Natural killer cell treated with Interleukin-12 subunit alpha and Interleukin-12 subunit beta and Interleukin-15 and Interleukin-18, amount 100 ng/mL, for 72 hours (primary cell): ENCODE measurements at places on chromosomes 7 and 10. TPM values are rescaled to one million over a fixed set of nuclear protein-coding genes. Genes with fewer than 3 reads are reported as not detected.
A peak's percentile ranks its signal among the peaks of the same experiment; 100 is the strongest.

DNA sequence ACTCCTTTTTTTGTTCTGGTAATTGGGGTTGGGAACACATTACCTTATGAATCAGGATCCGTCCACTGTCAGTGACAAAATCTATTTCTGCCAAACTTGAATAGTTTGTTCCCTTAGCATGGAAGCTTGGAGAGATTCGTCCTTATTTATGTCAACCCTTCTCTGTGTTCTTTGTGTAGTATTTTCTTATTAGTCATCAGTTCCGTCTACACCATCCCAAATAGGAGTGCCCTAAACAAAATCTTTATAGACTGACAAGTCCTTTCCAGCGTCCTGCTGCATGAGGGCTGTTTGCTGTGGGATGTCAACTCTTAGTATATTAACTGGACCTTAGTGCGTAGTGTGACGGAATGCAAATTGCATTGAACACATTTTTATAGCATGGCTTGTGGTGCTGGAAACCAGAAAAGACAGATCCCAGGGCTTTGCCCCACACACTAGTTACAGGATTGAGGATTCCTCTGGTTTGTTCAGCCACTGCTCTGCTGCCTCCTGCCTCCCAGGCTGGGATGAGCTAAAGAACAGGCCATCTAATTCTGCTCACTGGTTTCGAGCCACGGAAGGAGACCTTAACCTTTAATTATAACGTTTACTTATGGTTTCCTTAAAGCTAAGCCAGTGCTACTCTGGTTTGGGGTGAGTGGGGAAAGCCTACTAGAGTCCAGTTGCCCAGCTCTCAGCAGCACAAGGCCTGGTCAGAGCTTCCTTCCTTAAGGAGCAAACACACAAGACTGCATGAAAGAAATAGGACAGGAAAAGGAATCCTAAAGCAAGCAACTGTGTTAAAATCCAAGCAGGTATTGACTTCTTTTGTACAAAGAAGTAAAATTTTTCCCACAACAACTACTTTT is 194.4 kb downstream of the CCSER2 start:
- DNase-seq, result no peak

GRCh38 chr7:74033372-74034311 is 5.7 kb downstream of the ELN start:
- DNase-seq, result no peak

Gene TRIM73
- total RNA-seq, result 2.1 TPM

GRCh38 chr10:72252972-72253371 is 20.8 kb upstream of the DDIT4 start:
- DNase-seq, result peak; percentile 12

DNA sequence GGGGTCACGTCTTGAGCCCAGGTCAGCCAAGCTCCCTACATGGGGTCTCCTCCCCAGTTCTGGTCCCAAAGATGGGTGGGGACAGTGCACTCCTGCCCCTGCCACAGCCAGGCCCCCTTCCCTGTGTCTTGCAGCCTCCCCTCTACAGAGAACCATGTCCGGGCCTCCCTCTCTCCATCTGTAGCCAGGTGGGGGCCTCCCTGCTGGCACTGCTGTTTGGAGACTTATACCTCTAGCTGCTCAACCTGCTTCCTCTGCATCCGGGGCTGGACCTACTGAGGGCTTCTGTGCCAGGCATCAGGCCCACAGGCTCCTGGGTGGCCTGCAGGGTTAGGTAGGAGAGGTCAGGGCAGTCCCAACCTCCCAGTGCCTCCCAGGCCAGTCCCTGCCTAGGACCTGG is 7.9 kb downstream of the SH2B2 start:
- DNase-seq, result no peak

- DNase-seq, result no peak
Measured at GRCh38 chr7:123562121-123562520, 4.5 kb upstream of the NDUFA5 start.

- DNase-seq, result peak; percentile 74
Measured at GRCh38 chr10:102231357-102232318, 5.5 kb downstream of the ELOVL3 start.

- no peak for DNase-seq
Measured at GRCh38 chr10:10394933-10395658, 622.6 kb upstream of the CELF2 start.

DNA sequence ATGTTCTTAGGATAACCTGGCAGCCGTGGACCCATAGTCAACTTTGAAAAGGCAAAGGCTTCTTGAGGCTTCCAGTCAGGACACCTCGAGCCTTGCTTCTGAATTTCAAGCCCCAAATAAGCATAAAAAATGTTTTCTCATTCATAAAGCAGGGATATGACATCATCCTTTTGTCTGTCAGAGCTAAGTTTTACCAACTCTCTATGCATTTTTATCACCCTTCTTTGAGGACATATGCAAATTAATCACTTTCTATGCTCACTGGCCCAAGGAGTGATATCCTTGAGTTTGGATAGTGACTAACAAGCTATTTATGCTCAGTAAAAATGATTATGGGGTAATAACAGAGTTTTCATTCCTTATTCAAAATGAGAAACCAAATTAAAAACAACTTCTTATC is 159.4 kb downstream of the ANLN start:
- DNase-seq, result no peak

Gene TACC2
- total RNA-seq, result not detected

- no peak for DNase-seq
Measured at GRCh38 chr7:97801108-97801507, 69.2 kb downstream of the TAC1 start.

DNA sequence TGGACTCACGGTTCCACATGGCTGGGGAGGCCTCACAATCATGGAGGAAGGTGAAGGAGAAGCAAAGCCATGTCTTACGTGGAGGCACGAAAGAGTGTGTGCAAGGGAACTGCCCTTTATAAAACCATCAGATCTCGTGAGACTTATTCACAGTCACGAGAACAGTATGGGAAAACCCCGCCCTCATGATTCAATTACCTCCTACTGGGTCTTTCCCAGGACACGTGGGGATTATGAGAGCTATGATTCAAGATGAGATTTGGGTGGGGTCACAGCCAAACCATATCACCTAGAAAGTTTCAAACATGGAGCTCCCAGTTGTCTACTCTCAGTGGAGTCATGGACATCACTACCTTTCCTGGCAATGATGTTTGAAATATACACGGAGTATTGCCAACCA is 49.6 kb downstream of the CYCS start:
- DNase-seq, result no peak

DNA sequence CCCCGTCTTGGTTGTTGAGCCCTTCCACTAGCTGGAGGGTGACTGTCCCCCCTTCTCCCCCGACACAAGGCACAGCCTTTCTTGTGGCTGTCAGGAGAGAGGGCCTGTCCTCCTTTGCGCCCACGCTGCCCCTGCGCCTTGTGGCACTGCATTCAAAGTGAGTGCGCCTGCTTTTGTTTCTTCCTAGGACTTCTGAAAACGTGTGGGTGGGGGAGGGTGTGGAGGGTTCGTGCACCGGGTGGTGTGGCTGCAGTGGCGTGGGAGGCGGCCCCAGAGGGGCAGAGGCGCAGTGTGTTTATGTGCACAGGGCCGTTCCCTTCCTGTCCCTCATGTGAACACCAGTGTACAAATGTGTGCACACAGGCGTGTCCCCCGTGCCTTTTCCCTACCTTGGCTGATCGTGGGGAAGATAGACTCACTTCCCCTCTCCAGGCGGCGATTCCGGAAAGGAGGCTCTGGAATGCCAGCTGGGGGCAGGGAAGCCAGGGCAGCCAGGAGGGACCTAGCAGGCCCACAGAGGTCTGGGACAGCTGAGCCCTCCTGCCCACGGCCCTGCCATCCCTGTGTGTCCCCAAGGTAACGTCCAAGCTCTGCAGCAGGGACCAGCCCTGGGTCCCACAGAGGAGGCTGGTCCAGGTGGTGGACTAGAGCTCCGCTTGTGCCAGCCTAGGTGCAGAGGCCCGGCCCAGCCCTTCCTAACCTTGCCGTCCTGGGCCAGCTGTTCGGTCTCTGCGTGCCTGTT is 88.8 kb downstream of the LHPP start:
- DNase-seq, result no peak

DNA sequence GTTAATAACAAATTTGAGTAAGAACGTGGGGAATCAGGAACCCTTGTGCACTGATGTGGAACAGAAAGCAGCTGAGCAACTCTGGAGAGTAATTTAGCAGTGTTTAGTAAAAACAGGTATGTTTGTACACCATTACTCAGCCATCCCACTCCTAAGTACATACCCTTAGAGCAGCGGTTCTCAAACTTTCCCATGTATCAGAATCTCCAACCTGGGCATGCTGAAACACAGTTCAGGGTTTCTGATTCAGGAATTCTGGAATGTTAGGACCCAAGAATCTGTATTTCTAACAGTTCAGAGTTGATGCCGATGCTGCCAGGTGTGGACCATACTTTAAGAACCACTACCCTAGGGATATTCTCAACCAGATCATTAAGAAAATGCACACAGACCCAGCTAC is 5.1 kb downstream of the SGMS1 start:
- DNase-seq, result no peak

DNA sequence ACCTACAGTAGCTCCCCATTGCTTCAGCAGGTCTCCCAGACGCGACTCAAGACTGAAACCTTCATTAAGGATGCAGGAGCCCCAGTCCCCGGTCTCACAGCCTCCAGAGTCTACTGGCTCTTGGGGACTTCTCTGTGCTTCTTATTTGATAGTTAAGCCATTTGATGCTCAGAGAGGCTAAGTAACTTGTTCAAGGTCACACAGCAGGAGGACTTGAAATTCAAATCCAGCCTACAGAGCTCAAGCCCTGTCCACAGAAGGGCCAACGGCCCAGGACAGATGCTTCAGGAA is 21.2 kb upstream of the ZMIZ1 start:
- no peak for DNase-seq

Gene UTF1
- total RNA-seq, result not detected

DNA sequence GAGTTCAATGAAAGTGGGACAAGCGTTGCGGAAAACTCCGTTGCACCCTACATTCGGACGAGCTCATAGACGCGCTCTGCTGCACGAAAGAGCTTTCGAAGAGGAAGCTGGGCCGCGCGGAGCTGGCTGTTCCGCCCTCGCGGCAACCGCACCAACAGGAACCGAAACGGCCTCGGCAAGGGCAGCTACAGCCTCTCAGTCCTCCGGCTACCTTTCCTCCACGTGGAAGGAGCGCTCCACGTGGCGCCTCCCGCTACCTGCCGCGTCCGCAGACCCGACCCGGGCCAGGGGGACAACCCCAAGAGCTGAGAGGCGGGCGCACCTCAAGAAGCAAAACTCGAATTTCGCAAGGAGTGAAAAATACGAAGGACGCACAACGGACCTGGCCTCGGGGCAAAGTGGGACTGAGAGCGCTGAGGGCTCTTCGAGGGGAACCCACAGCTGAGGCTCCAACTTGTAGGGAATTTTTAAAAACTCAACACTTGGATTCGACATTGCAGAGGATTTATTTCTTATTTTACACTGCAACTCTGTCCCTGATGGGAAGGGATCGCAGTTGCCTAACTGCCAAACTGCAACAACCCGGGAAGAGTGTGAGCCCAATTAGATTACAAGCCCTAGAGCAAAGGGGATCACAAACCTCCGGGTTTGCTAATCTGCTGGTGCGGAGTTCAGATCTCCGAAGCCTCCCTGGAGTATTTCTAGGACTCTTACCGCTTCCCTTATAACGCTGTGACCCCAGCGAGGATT is 1.4 kb downstream of the HPSE2 start:
- DNase-seq, result peak; percentile 65

Gene EPO
- not detected for total RNA-seq

Gene PRKCQ
- 55.3 TPM for total RNA-seq

Gene PTF1A
- not detected for total RNA-seq

Gene CD36
- total RNA-seq, result not detected

Gene PYROXD2
- 7.2 TPM for total RNA-seq
